ENCODE measurements at places on chromosomes 6 and 20.

DNA sequence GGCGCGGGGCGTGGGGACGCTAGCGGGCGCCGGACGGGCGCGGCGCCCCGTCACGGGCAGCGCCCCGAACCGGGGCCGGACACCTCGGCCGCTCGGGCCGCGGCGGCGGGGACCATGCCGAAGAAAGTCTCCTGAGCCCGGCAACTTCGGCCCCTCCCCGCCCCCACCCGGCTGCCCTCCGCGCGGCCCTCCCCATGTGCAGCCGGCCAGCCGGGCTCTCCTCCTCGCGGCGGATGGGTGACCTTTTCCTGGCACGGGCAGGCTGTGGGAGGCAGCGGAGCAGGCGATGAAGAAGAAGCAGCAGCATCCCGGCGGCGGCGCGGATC, 278 bp downstream of the UST start:
- H3K27ac ChIP-seq: no peak overlapping the region
- DNase-seq: no peak
- H3K4me1 ChIP-seq: peaks cover 11% of the 10 kb centered on the region

DNA sequence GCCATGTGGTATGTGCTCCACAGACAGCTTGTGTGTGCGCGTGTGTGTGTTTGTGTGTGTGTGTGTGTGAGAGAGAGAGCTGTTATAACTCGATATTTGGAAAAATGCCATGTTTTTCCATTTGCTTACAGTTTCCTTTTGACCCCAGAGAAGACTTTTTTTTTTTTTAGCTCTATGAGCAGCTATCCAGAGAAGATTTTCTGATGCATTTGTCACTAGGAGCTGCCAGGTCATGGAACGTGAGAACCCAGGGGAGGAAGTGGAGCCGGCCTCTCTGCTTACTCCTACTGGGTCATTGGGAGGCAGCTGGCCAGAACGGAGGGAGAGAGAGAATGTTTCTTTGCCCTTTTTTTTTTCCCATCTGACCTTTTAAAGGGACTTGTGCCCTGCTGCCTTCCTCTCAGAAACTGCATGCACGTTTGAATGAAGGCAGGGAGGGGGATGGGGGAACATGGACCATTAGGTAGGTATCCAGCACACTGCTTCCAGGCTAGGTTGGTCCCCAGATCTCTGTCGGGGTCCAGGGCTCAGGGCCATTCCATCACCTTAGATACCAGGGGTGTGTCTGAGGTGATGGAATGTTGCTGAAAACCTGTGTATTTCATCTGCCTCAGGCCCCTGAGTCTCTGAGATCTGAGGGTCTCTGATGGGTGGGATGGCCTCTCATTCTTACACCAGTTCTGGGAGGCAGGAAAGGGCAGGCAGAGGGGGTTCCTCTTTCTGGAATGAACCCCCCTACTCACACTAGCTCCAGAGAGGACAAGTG, 11.2 kb upstream of the MRPS18A start:
- no peak overlapping the region for H3K27ac ChIP-seq
- no peak overlapping the region for H3K4me3 ChIP-seq
- H3K36me3 ChIP-seq: no peaks in the 10 kb centered on the region
- no peaks in the 10 kb centered on the region for H3K4me1 ChIP-seq
- no peak for DNase-seq

GRCh38 chr6:158780988-158781691, 38.0 kb downstream of the EZR start:
- peaks cover 39% of the 10 kb centered on the region for H3K36me3 ChIP-seq
- H3K4me3 ChIP-seq: no peak overlapping the region
- H3K4me1 ChIP-seq: peaks cover 27% of the 10 kb centered on the region
- H3K27me3 ChIP-seq: no peaks in the 10 kb centered on the region

GRCh38 chr6:135030532-135031178, 24.0 kb downstream of the HBS1L start:
- peak overlapping the region; percentile 49 for H3K4me3 ChIP-seq
- no peaks in the 10 kb centered on the region for H3K27me3 ChIP-seq
- peaks cover 27% of the 10 kb centered on the region for H3K36me3 ChIP-seq
- peaks cover 59% of the 10 kb centered on the region for H3K4me1 ChIP-seq
- H3K27ac ChIP-seq: peak overlapping the region; percentile 85

DNA sequence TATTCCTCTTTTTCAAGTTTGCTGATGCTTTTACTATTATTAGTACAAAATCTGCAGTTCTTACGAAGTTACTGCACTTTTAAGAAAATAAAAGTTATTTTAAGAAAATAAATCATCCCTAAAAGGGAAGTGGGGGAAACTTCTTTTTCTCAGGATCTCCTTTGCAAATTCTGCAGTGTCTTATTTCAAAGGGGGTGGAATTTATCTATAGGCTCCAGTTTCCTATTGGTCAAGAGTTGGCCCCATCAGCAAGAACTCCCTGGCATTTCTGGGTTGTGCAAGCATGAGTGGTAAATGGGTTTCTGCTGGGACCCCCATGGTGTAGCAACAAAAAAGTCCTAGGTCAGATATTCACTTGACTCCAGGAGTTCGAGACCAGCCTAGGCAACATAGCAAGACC, 136.3 kb upstream of the PRDM1 start:
- peaks cover 20% of the 10 kb centered on the region for H3K27me3 ChIP-seq
- DNase-seq: no peak
- no peaks in the 10 kb centered on the region for H3K4me1 ChIP-seq

- H3K4me1 ChIP-seq: peaks cover 25% of the 10 kb centered on the region
- peak overlapping the region; percentile 20 for H3K4me3 ChIP-seq
- H3K27me3 ChIP-seq: no peaks in the 10 kb centered on the region
- no peak for DNase-seq
- peaks cover 5% of the 10 kb centered on the region for H3K36me3 ChIP-seq
Observed at GRCh38 chr6:89475634-89476033, 42.7 kb downstream of the ANKRD6 start.

- H3K4me1 ChIP-seq: peaks cover 94% of the 10 kb centered on the region
- no peak overlapping the region for H3K4me3 ChIP-seq
- DNase-seq: peak; percentile 33
Observed at GRCh38 chr20:38859070-38859690, 53.7 kb downstream of the PPP1R16B start.

- H3K27ac ChIP-seq: peak overlapping the region; percentile 94
- peaks cover under 1% of the 10 kb centered on the region for H3K36me3 ChIP-seq
- H3K27me3 ChIP-seq: no peaks in the 10 kb centered on the region
- peaks cover 85% of the 10 kb centered on the region for H3K4me1 ChIP-seq
- no peak for DNase-seq
- peak overlapping the region; percentile 29 for H3K4me3 ChIP-seq
Observed at GRCh38 chr6:142872376-142872775, 72.6 kb downstream of the HIVEP2 start.

DNA sequence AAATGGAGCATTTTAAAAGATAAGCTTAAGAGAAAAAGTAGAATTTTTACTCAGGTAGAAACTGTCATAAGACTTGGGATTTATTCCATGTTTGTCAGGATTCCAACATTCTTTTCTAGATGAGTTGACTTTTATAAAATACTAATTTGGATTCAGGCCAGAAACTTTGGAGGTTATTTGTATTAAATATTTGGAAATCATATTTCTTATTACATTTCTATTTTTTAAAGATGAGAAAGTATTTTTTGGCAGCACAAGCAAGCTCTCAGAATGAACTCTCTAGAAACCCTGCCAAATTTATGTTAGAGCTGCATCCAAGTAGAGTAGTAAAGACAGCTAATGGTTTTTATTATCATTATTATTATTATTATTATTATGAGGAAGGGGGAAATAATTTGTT, 1014.9 kb upstream of the GJE1 start:
- H3K4me3 ChIP-seq: no peak overlapping the region
- peaks cover 9% of the 10 kb centered on the region for H3K27me3 ChIP-seq
- no peak for DNase-seq
- peaks cover under 1% of the 10 kb centered on the region for H3K4me1 ChIP-seq

DNA sequence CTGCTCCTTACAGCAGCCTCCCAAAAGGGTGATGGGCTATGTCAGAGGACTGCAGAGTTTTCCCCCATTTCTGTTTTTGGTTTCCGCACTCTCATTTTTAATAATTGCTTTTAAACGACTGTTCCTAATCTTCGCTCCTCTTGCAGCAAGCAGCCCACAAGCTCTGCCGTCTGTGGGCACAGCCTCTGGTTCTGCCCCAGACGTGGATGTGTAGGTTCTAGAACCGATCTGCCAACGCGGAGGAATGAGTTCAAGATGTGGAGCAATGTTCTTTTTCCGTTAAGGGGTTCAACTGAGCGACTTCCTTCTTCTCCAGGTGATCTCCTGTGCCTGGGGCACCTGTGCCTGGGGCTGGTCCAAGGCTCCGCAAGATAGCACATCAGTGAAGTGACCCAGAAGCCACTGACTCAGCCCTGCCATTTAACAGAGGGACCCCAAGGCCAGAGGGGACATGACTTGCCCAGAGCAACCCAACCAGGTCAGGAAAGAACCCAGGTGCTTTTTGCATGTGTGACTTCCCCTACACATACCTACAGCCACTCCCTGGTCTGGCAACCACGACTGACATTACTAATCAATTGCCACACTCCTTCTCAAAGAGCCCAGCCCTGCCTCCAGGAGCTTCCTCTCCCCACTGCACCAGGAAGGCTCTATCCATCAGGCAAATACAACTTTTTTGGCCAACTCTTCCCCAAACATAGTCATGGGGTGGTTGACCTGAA, 22.7 kb downstream of the PMEPA1 start:
- no peaks in the 10 kb centered on the region for H3K36me3 ChIP-seq
- no peak overlapping the region for H3K27ac ChIP-seq
- no peak overlapping the region for H3K4me3 ChIP-seq
- H3K4me1 ChIP-seq: peaks cover 71% of the 10 kb centered on the region
- DNase-seq: no peak
- no peaks in the 10 kb centered on the region for H3K27me3 ChIP-seq

DNA sequence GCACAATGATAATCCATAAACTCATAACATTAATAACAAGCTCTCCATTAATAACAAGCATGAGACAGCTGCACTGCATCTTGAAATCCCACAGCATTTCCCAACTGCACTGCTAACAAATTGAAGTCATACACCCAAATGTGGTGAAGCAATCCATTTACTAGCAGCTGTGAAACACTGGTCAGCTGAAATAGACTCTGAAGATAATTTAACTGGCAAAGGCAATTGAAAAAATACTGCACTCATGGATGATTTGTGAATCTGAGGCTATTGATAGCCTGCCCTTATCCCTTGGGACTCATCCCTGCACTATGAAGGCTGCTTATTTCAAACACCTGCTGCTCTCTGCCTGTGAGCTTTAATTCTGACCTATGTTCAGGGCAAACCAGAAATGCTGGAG, 49.1 kb upstream of the PLCB1 start:
- no peak overlapping the region for H3K4me3 ChIP-seq

GRCh38 chr6:16129623-16130401, 926 bp downstream of the MYLIP start:
- H3K4me3 ChIP-seq: peak overlapping the region; percentile 99
- H3K27me3 ChIP-seq: no peaks in the 10 kb centered on the region
- peak overlapping the region; percentile 96 for H3K27ac ChIP-seq
- peaks cover 4% of the 10 kb centered on the region for H3K36me3 ChIP-seq

- H3K4me3 ChIP-seq: no peak overlapping the region
- no peaks in the 10 kb centered on the region for H3K27me3 ChIP-seq
- no peaks in the 10 kb centered on the region for H3K4me1 ChIP-seq
- no peaks in the 10 kb centered on the region for H3K36me3 ChIP-seq
- H3K27ac ChIP-seq: no peak overlapping the region
Observed at GRCh38 chr6:119552021-119552420, 202.5 kb upstream of the MAN1A1 start.
